ENCODE measurements at places on chromosomes 6 and 20.
A peak's percentile ranks its signal among the peaks of the same experiment; 100 is the strongest.

GRCh38 chr6:119109654-119110325, 31.3 kb upstream of the FAM184A start:
- DNase-seq: no peak

GRCh38 chr6:79084693-79085092, 6.6 kb upstream of the PHIP start:
- no peak for DNase-seq

GRCh38 chr6:168962886-168963285, 290.8 kb downstream of the THBS2 start:
- DNase-seq: no peak

- DNase-seq: no peak
Measured at GRCh38 chr6:141394565-141395051, 738.1 kb upstream of the GJE1 start.

DNA sequence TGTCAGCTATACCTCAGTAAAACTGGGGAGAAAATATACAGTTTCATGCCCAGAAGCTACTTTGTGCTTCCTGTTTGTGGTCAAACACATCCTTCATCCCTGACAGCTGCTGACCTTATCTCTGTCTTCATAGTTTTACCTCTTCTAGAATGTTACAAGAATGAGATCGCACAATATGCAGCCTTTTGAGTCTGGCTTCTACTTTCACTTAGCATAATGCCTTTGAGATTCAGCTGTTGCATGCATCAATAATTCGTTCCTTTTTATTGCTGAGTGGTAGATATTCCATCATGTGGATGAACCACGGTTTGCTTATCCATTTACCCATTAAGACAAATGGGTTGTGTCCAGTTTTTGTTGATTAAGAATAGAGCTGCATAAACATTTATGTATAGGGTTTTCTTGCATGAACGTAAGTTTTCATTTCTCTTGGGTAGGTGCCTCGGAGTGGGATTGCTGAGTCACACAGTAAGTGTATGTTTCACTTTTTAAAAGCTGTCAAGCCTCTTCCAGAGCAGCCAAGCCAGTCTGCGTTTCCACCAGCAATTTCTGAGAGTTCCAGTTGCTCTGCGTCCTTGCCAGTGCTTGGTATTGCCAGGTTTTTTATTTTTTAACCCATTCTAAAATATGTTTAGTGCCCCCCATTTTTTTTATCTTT, 86.6 kb upstream of the PAX1 start:
- no peak for DNase-seq

DNA sequence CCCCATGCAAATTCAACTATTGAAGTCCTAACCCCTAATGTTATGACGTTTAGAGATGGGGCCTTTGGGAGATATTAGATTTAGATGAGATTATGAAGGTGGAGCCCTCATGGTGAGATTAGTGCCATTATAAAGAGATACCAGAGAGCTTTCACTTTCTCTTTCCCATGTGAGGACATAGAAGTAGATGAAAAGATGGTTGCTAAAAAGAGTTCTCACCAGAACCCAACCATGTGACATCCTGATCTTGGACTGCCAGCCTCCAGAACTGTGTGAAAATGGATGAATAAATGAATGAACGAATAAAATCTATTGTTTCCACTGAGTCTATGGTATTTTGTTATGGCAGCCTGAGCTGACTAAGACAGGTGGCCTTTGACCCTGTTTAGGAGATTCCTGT, 50.6 kb upstream of the FBXO30 start:
- DNase-seq: no peak

DNA sequence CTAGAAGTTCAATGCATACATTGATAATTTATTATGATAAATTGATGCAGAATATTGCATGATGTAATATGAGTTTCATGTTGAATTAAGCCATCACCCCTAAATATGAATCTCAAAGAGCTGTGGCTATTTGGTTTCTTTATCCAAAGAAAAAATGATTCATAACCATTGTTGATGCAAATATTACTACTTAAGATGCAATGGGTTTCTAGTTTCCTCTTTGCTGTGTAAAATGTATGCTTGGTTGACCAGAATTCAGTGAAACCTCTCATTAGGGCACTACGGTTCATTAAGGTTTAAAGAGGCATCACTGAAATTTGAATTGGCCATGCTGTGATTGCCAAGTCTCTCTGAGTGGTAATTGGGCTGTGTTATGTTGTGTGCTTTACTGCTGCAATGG, 492.5 kb upstream of the FLRT3 start:
- DNase-seq: peak; percentile 3

DNA sequence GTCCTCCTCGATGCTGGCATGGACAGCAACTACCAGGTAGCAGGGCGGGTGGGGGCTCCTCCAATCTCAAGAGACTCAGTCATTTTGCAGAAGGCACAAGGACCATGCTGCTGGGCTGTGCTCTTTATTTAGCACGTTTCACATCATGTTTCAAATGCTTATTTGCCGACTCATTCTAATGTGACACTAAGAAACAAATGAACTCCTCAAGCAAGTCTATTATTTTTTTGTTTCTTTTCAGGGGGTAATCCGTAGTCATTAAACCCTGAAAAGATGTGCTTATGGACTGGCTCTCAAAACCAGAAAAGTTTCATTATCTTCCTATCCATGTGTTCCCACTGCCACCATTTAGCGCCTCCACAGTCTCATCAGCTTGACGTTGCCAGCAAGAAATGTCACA, 92.9 kb downstream of the ANKS1A start:
- no peak for DNase-seq

- no peak for DNase-seq
Measured at GRCh38 chr6:106684011-106684410, 54.6 kb downstream of the QRSL1 start.

DNA sequence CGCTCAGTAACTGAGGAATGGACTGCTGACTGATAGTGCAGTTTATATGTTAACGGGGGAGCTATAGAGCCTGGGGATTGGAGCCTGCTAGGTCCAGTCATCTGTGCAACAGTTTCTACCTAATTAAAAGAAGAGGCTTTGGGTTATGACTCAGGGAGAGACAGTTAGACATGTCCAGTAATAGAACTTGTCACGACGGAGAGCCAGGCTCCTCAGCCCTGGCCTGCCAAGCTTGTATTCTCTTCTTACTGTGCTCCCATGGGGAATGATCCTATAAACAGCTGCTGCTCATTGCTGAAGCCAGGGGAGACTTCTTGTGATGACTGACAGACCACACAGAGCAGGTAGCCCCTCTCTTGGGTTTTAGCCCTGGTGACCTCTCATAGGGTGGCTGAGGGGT, 69.3 kb downstream of the SYNJ2 start:
- no peak for DNase-seq

DNA sequence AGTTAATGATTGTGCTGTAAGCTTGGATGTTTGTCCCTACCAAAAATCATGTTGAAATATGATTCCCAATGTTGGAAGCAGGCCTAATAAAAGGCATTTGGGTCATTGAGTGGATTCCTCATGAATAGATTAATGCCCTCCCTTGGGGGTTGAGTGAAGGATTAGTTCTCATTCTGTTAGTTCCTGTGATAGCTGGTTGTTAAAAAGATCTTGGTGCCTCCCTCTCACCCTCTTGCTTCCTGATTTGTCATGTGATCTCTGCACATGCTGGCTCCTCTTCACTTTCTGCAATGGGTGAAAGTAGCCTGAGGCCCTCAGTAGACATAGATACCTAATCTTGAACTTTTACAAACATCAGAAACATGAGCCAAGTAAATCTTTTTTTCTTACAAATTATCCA, 115.6 kb upstream of the HCRTR2 start:
- no peak for DNase-seq

GRCh38 chr20:39268981-39269461, 306.9 kb downstream of the DHX35 start:
- no peak for DNase-seq

DNA sequence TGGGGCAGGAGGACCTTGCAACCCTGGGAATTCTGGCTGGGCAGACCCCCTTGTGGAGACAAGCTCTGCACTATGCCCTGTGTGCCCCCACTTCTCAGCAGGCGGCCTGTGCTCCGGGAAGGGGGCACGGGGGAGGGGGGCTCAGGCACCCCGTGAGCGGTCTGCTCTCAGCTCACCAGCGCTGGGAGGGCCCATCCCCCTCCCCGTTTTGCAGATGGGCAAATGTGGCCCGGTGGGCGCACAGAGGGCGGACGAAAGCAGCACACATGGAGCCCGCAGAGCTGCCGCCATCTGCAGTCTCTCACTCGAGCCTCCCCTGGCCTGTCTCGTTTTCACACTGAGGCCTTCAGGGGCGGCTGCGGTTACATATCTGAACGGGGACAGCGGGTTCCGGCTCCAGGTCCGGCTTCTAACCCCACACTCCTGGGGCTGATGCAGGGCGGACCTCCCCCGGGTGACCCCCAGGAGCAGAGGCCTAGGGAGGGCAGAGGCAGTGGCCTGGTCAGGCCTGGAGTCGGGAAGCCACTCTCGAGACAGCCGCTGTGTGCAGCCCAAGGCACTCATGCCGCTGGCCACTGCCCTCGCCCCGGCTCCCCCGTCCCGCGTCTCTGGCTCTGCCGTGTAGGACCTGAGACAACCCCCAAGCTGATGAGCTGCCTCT, 13.9 kb downstream of the CHRNA4 start:
- no peak for DNase-seq

- no peak for DNase-seq
Measured at GRCh38 chr20:25544311-25544710, 41.0 kb downstream of the NINL start.

- peak; percentile 83 for DNase-seq
Measured at GRCh38 chr6:96675597-96675996, 112.7 kb downstream of the FHL5 start.

- no peak for DNase-seq
Measured at GRCh38 chr6:22766979-22767378, 197.6 kb downstream of the HDGFL1 start.

DNA sequence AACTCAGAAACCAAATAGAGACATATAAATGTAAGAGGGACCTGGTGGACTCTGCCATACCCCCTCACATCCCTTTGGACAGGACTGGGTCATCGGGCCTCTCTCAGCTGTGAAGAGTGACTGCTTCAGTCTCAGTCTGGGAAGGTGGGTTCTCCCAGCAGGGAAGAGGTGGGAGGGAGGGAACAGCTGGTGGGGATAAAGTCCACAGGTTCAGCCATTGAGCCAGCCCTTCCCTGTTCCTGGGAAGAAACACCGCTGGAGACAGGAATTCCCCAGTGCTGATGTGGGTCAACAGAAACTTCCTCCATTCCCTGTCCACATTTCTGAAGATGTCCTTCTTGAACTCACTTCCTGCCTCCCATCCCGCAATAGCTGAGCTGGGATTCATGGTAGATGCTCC, 209.2 kb upstream of the PMEPA1 start:
- no peak for DNase-seq

DNA sequence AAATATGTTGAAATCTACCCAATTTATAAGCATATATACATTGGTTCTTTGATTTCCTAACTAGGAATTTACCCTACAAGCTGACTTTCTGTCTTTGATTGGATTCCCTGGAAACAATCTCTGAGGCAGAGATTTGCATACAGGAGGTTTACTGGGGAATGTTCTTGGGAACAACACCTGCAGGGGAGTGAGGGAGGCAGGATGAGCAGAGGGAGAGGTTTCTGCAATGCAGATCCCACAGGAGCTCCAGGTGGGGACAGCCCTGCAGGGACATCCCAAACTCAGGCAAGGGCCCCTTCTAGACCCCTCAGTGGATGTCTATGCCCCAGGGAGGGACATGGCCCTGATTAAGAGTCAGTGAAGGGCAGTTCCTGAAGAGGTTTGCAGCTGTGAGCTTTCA, 95.2 kb upstream of the CCDC167 start:
- no peak for DNase-seq

DNA sequence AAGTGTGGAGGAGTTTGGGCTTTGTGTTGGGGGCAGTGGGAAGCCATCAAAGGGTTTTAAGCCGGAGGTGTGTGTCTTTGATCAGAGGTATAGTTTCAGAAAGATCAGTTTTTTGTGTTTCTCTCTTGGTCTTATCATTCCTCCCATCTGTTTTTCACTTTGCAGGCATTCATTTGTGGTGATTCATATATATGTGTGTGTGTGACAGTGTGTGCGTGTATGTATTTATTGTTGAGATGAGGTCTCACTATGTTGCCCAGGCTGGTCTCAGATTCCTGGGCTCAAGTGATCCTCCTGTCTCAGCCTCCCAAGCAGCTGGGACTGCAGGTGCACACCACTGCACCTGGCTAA, 11.1 kb upstream of the SERINC3 start:
- no peak for DNase-seq

GRCh38 chr6:170210651-170211403, 80.1 kb downstream of the DLL1 start:
- DNase-seq: no peak

DNA sequence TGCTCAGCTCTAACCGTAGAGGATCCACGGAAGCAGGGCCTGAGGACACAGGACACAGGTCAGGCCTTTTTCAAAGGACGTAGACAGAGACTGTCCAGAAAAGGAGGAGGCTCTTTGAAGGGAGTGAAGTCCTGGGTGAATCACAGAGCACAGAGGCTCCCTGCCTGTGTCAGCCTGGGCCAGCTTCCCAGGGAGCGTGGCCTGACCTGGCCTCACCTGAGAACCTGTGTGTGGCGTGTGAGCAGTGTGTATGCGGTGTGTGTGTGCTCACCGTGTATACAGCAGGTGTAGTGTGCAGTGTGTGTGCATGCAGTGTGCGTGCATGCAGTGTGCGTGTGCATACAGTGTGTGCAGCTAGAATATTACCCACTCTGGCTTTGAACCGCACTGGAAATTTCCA, 56.0 kb upstream of the FNDC1 start:
- DNase-seq: no peak

Measured in DMS79 (cell line).